ENCODE measurements at places on chromosomes 7 and 10.

GRCh38 chr7:115299397-115300037 is 377.6 kb downstream of the MDFIC start:
- DNase-seq: no peak

DNA sequence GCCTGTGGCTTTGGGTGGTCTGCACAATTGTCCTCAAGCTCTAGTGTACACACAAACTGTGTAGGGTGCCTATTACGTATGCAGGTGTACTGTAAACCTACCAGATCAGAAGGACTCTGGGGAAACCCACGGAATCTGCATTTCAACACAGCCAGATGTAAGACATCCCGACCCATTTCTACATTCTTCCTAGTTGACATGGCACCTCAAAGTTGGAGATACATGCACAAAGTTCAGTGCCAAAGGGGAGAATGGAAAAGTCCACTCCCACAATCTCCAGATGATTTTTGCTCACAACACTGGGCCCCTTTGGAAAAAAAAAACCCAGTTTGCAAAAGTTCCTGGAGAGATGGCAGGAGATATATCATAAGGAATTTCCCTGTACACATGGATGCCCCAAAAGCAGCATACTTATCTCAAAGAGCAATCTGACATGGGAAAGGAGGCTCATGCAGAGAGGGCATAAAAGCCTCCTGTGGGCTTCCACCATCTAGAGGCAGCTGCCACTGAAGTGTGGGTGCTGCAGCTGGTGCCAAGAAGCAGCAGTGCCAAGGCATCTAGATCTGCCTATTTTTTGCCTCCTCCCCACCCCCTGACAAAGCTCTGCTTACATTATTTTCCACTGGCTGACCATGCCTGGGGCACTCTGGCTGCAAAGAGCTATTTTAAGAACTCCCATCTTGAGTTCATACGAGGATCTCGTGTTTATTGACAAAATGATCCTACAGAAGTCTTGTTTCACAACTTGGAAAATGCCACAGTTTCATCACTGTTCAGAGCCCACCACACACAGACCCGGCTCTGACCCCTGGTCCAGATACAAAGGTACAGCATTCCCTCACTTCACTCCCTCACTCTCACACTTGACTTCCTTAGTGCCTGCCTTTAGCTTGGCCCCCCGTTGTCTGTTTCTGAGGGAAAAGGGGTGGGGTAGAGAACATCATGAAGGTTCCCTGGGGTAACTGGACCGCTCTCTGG is 12.9 kb downstream of the TECTB start:
- DNase-seq: no peak

DNA sequence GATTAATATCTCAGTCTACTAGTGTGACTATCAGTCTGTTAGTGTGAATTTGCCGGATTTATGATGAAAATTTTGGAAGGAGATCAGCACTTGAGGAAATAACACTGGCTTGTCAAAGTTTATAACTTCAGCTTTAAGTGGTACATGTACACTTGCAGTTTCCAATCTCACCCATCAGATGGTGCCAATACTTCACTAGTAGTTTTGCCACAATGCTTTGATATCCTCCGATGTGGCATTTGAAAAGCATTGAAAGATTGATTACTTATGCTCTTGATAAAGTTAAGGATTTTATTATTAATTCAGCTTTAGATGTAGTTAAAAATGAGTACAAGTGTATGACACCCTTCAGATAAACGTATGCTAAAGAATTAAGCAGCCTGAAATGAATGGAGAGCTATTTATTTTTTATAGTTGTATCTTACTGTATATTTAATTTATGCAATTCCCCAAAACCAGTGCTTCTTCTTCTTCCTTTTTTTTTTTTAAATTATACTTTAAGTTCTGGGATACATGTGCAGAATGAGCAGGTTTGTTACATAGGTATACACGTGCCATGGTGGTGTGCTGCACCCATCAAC is 98.2 kb downstream of the ANLN start:
- peak; percentile 34 for DNase-seq

- DNase-seq: no peak
Measured at GRCh38 chr10:17256051-17256450, 28.0 kb downstream of the VIM start.

DNA sequence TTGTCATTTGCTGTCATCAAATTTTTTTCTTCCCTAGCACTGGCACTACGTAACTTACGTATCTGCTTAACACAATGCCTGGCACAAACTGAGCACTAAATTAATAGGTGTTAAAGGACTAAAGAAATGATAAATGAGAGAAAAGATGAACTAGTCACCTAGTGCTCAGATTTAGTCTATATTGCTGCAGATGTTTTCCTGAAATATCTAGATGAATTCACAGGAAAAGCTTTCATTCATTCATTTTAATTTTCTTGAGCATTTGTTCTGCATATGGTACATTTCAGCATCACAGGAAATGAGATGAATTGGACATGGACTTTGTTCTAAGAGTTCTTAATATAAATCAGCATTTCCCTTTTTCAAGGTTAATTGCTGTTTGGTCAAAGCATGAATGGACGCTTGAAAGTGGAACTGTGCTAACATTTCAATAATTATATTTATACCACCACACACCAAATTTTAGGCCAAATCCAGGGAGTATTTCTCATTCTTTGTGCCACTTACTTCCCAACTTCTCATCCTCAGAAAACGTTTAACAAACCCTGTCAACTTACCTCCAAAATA is 163.2 kb upstream of the MDFIC start:
- DNase-seq: no peak

- DNase-seq: peak; percentile 30
Measured at GRCh38 chr10:62735464-62736167, 68.9 kb upstream of the ADO start.

DNA sequence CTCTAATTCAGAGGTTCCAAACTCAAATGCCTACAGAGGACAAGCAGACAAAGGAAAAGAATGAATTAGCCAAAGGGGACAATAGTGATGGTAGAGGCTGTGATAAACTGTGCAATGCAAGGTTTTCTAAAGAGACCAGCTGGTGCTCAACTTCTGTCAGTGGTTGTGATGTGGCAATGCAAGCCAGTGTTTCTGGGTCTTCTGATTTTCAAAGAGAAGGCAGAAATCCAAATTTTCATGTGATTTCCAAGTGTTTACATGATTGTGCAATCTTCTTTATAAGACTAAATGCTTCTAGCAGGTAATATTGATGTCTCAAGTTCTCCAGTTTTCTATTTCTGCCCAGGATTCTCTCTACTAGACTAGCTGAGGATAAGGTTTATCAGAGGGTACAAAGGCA is 135.9 kb downstream of the PCDH15 start:
- no peak for DNase-seq

GRCh38 chr7:50620433-50620832 is 55.2 kb upstream of the DDC start:
- DNase-seq: no peak

- no peak for DNase-seq
Measured at GRCh38 chr7:133784486-133785001, 342.6 kb upstream of the LRGUK start.

- DNase-seq: peak; percentile 43
Measured at GRCh38 chr10:101693651-101693977, 1.4 kb downstream of the FBXW4 start.

- DNase-seq: no peak
Measured at GRCh38 chr10:121084016-121084674, 233.0 kb downstream of the WDR11 start.

DNA sequence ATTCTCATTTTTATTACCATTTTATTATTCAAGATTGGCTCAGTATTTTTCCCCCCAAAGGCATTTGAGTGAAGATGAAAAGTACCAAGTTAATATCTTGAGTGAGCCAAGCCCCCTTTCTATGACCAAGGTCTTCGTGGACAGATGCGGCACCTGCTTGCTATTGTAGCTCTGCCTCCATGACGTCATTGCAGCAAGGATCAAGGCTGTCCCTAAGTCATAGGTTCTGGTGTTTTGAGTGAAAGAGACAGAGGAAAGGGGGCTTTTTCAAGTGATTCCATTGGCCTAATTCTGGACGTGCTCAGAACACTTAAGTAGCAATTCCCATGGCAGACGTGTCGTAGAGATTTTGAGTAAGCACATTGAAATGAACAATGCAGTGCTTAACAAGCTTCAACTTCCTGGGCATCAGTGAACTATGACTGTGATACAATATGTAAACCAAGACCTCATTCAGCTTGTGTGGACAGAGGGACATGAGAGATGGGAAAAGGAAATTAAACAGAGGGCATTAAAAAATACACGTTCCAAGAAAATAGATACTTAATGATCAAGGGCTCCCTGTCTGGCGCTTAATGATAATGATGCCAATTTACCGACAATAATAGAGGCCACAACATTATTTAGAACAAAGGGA is 248.7 kb upstream of the NPVF start:
- DNase-seq: no peak

DNA sequence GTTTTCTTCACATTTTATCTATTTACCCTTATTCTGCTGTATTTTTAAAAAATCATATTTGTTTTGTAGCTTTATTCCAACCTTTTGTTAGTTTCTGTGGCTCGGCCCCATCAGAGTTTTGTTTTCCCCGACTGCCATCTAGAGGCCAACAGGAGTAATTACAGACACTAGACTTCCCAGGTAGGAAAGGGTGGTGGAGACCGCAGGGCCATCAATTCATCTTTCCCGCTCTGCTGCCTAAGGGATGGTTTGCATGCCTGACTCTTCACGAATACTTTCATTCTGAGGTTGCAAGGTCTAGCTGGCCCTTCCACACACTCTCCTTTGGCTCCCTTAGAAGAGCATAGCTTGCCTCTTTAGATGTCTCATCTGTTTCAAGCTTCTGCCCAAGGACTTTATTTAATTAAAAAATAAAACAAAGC is 38.3 kb downstream of the LYZL2 start:
- DNase-seq: peak; percentile 8

DNA sequence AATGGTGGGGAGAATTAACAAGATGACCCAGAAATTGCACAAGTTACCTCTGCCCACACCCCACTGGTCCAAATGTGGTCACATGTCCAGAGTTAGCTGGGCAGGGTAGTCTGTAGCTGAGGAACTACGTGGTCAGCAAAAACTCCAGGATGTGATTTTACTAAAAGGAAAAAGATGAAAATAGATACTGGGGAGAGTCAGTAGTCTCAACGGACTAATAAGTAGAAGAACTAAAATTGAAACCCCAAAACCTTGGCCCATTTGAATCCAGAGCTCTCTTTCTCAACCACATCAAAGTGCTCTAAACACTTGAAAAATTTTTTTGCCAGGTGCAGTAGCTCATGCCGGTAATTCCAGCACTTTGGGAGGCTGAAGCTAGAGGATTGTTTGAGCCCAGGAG is 146.3 kb downstream of the SKIDA1 start:
- DNase-seq: no peak

- DNase-seq: no peak
Measured at GRCh38 chr10:70228491-70228890, 4.7 kb downstream of the PPA1 start.

- DNase-seq: no peak
Measured at GRCh38 chr7:32164341-32164996, 94.3 kb upstream of the PDE1C start.

- no peak for DNase-seq
Measured at GRCh38 chr10:60185421-60185820, 204.3 kb downstream of the ANK3 start.

DNA sequence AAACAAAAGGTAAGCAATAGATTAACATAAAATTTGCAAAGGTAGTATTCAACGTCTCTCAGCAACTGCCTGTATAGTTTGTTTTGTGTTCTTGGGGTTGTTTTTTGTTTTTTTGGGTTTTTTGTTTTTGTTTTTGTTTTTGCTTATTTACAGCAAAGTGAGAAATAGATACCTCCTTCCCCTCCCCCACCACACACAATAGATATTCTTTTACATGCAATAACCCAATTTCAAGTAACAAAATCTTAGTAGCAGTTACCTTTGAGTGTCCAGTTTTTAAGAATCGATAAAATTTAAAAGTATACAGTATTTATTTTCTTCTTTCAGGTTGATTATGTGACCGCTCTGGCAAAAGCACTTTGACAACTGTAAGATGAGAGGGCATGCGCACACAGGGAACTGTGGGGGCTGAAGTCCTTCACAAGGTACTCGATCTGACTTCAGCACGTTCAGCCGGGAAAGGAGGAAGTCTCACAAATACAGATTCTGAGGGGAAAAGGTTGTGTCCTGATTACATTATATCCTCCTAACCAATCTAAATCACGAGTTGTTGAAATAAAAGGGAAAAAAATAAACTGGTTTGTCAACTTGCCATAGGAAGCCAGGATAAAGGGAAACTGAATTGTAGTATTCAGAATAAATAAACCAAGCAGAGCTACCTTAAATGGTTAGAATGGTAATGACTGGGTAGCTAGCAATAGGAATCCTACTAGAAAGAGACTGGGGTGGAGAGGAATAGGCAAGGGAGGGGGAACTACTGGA is 47.8 kb downstream of the CPEB3 start:
- peak; percentile 22 for DNase-seq

All from activated T-cell treated with anti-CD3 and anti-CD28 coated beads, Interleukin-2, amount 50 U/mL, for 72 hours (primary cell).